Suprapubic skin (tissue), 4 donors: ENCODE measurements at places on chromosomes 5 and 9.

DNA sequence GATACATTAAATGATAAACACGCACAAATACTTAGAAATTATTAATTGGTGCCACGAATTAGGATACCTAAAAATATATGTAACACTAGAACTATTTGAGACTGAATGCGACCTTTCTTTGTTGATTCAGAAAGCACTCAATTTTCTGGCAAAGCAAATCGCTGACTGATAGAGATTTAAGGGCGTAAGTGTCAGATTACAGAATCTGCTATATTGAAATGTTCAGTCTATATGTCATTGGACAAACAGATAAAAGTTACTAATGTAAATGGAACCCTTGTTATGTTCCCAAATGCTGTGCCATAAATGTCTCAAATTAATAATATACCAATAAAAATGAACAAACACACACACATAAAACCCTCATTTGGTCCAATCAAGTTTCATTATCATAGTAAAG is 137.9 kb downstream of the MPDZ start:
- H3K4me3 ChIP-seq: no peak overlapping the region
- no peaks in the 10 kb centered on the region for H3K27me3 ChIP-seq
- no peak overlapping the region for H3K27ac ChIP-seq
- H3K4me1 ChIP-seq: peaks cover 9% of the 10 kb centered on the region
- DNase-seq: no peak
- no peaks in the 10 kb centered on the region for H3K36me3 ChIP-seq

GRCh38 chr5:139862803-139863202 is 67.2 kb downstream of the PSD2 start:
- H3K27ac ChIP-seq: no peak overlapping the region
- H3K4me3 ChIP-seq: no peak overlapping the region
- no peaks in the 10 kb centered on the region for H3K36me3 ChIP-seq
- H3K27me3 ChIP-seq: no peaks in the 10 kb centered on the region
- DNase-seq: no peak

DNA sequence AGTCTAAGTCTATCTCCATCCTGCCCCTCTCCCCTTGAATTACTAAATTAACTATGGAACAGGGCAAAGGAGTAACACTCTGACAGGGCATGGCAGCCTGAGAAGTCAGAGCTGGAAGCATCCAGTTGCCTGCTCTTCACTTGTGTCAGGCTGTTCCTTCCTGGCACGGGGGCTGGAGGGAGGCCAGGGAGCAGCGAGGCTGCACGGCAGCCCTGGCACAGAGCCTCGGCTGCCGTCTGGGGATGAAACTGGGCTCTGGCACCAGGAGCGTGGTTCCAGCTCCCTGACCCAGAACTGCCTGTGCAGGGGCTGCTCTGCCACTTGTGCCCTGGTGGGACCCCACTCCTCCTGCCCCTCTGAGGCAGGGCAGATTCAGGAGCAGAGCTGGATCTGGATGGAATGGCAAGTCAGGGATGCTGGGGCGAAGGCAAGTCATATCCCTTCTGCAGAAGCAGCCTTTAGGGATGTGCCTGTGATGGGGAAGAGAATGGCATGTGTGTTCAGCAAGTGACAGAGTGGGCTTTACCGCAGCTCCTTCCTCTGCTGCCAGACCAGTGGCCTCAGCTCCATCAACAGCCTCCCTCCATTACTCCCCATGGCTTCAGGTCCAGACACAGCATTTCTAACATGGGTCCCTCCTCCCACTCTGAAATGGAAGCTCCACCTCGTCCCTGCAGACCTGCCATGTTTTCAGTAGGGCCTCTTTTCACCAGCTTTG is 42.2 kb upstream of the PDE8B start:
- DNase-seq: peak; percentile 77
- H3K27ac ChIP-seq: peak overlapping the region; percentile 62
- no peak overlapping the region for H3K4me3 ChIP-seq
- peaks cover 24% of the 10 kb centered on the region for H3K4me1 ChIP-seq

- H3K4me1 ChIP-seq: peaks cover 10% of the 10 kb centered on the region
- H3K27ac ChIP-seq: no peak overlapping the region
- no peak overlapping the region for H3K4me3 ChIP-seq
- no peaks in the 10 kb centered on the region for H3K36me3 ChIP-seq
- DNase-seq: no peak
- H3K27me3 ChIP-seq: no peaks in the 10 kb centered on the region
Measured at GRCh38 chr5:138453590-138453989, 11.7 kb upstream of the EGR1 start.

DNA sequence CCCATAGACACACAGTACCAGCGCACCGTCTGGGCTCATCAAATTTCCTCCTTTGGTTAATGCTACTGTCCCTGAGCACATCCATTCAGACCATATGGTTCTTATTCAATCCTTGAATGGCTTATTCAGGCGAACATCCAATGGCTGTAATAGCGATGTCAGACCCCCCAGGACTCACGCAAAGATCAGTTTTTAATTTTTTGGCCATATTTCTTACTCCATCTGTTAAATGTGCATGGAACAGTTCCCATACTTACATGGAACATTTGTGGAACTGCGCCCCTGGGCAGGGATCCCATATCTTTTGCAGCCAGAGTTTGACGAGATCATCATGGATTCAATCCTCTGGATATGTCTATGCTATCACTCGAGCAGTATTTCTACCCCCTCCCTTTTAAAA is 213.2 kb downstream of the ADAMTS6 start:
- H3K4me1 ChIP-seq: no peaks in the 10 kb centered on the region
- no peak for DNase-seq
- H3K4me3 ChIP-seq: no peak overlapping the region

GRCh38 chr9:136512651-136513071 is 29.8 kb upstream of the SEC16A start:
- H3K27ac ChIP-seq: peak overlapping the region; percentile 78
- no peak overlapping the region for H3K4me3 ChIP-seq
- peaks cover 4% of the 10 kb centered on the region for H3K4me1 ChIP-seq
- peaks cover 99% of the 10 kb centered on the region for H3K36me3 ChIP-seq
- DNase-seq: no peak
- H3K27me3 ChIP-seq: no peaks in the 10 kb centered on the region

GRCh38 chr9:79603222-79603920 is 31.6 kb downstream of the TLE4 start:
- no peak overlapping the region for H3K27ac ChIP-seq
- peaks cover 12% of the 10 kb centered on the region for H3K4me1 ChIP-seq
- H3K36me3 ChIP-seq: no peaks in the 10 kb centered on the region
- H3K4me3 ChIP-seq: no peak overlapping the region

DNA sequence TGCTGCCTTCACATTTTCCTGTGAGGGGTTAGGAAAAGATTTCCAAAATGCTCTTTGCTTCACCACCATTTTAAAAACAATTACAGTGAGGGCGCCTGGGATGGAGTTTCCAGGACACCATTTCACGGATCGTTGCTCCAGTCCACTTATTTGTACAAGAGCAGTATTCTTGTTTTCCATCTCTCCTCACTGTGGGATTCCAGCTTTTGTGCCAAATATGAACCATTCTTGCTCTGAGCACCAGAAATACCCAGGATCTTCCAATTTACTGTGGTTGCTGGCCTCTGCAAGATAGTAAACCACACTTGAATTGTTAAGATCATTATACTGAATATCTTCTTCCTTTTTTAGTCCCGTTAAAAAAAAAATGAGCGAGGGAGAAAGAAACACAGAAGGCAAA is 899.5 kb downstream of the TLE1 start:
- no peak overlapping the region for H3K4me3 ChIP-seq
- no peak for DNase-seq
- H3K27ac ChIP-seq: no peak overlapping the region
- no peaks in the 10 kb centered on the region for H3K27me3 ChIP-seq
- H3K4me1 ChIP-seq: peaks cover 9% of the 10 kb centered on the region
- no peaks in the 10 kb centered on the region for H3K36me3 ChIP-seq

- H3K27ac ChIP-seq: peak overlapping the region; percentile 31
- peak; percentile 59 for DNase-seq
- H3K4me1 ChIP-seq: peaks cover 21% of the 10 kb centered on the region
- H3K4me3 ChIP-seq: no peak overlapping the region
- no peaks in the 10 kb centered on the region for H3K27me3 ChIP-seq
- no peaks in the 10 kb centered on the region for H3K36me3 ChIP-seq
Measured at GRCh38 chr9:113631137-113631765, 167.7 kb downstream of the RGS3 start.

GRCh38 chr5:107282061-107282460 is 388.7 kb downstream of the EFNA5 start:
- H3K27me3 ChIP-seq: no peaks in the 10 kb centered on the region
- no peak overlapping the region for H3K27ac ChIP-seq
- DNase-seq: no peak
- H3K4me3 ChIP-seq: no peak overlapping the region
- H3K36me3 ChIP-seq: no peaks in the 10 kb centered on the region
